Stimulated activated CD8-positive, alpha-beta memory T cell treated with anti-CD3 and anti-CD28 coated beads, Interleukin-7, amount 100 ng/mL, for 48 hours (primary cell): ENCODE measurements at places on chromosomes 7 and 10.

GRCh38 chr7:107122486-107122911, 46.3 kb upstream of the HBP1 start:
- no peak for DNase-seq

DNA sequence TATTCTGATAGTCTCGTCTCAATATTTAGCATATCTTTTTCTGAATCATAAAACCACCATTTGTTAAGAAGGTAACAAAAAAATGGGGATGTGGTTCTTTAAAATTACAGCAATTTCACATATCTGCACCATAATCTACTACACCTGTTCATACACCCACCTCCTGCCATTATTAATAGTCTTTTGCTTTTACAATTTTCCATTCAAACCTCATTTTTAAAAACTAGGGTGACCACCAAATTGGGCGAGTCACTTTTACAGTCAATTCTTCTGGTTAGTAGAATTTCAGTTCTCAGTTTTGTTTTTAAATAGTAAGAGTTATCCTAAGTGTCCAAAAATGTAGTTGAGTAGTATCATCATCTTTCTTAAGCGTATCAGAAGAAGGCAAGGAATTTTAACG, 48.4 kb upstream of the GSAP start:
- DNase-seq, result no peak

- DNase-seq, result no peak
Observed at GRCh38 chr7:98686466-98687080, 69.5 kb downstream of the NPTX2 start.

- no peak for DNase-seq
Observed at GRCh38 chr10:107847620-107848019, 683.1 kb upstream of the SORCS1 start.

GRCh38 chr7:85153715-85154114, 33.1 kb downstream of the SEMA3D start:
- DNase-seq, result no peak

DNA sequence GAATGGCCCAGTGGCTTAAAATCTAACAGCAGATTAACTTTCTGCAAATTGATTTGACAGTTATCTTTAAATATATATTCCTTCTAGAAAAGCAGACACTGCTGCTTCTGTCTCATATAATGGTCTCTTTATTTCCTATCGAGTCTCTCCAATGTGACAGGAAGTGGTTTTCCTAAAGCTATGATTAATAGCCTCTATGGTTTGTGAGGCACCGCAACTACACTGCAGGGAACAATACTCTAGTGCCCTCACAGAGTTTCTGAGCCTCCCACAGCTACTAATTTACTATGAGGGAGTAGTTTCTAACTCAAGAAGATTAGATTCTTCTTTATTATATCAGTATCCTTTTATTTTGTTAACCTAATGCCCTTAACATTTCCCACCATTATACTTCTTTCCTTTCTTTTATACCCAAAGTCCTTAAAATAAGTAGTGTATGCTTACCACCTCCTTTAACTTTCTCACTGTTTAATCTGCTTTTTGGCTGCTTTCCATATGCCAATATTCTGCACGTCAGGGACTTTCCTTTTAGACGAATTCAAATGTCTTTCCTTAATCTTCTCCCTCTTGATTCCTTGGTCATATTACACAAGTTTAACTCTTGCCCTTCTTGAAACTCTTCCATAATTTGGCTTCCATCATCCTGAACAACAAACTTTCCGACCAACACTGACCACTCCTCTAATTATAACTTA, 23.8 kb upstream of the AHR start:
- DNase-seq, result no peak

DNA sequence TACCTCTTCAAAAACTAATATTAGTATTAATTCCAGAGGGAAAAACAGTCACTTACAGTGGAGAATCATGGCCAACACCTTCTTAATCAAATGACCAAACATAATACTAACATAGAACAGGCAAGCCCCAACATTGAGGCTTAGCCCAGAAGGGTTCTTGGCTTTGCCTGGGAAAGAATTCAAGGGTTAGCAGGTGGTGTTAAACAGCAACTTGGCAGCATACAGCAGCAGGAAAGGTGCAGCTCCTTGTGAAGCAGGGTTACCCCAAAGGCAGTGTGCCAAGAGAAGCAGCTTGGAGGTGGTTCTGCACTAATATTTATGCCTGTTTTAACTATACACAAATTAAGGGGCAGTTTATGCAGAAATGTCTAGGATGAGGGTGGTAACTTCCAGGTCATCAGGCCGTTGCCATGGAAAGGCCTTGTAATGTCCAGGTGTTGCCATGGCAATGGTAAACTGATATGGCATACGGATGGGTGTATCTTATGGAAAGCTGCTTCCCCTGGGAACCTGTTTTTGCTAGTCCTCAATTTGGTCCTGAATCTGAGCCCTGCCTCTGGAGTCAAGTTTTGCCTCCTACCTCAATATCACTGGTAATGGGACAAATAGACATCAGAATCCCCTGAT, 27.2 kb upstream of the BEND7 start:
- no peak for DNase-seq

- DNase-seq, result no peak
Observed at GRCh38 chr10:44060221-44060620, 324.7 kb downstream of the CXCL12 start.

- no peak for DNase-seq
Observed at GRCh38 chr7:94395141-94396036, 694 bp downstream of the COL1A2 start.

GRCh38 chr7:112071856-112072255, 134.3 kb downstream of the DOCK4 start:
- no peak for DNase-seq

DNA sequence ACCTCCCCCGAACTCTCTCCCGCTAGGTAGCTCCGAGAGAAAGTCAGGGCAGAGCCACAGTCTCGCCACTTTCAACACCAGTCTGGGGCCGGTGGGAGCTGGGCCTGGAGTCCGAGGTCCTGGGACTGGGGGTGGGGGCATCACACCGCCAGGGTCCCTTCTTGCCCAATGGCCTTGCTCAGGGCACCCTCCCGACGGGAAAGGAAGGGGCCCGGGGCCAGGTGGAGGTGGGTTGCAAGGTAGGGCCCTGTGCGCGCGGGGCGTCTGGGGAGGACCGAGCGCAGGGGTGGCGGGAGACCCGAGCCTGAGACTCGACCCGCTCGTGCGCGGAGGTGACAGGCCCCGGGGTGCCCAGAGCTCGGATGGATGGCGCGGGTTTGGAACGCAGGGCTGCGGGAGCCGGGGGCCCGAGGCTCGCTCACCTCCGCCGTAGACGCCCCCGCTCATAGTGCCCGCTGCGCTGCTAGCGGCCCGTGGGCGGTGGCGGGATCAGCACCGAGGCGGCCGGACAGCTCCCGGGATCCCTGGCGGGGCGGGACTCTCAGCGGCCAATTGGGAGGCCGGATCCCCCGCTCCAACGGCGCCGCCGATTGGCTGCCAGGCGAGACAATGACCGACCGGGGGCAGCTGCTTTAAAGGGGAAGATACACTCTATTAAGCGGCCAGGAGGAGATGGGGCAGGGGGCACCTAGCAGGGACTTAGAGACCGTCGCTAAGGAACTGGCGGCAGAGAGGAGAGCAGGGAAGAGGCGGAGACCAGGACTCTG, at the start of gene ACTL6B:
ACTL6B (minus strand) TSS at position 541 of the 767 bp plus-strand sequence; CDS start at position 447, 94 bp downstream.
- no peak for DNase-seq

DNA sequence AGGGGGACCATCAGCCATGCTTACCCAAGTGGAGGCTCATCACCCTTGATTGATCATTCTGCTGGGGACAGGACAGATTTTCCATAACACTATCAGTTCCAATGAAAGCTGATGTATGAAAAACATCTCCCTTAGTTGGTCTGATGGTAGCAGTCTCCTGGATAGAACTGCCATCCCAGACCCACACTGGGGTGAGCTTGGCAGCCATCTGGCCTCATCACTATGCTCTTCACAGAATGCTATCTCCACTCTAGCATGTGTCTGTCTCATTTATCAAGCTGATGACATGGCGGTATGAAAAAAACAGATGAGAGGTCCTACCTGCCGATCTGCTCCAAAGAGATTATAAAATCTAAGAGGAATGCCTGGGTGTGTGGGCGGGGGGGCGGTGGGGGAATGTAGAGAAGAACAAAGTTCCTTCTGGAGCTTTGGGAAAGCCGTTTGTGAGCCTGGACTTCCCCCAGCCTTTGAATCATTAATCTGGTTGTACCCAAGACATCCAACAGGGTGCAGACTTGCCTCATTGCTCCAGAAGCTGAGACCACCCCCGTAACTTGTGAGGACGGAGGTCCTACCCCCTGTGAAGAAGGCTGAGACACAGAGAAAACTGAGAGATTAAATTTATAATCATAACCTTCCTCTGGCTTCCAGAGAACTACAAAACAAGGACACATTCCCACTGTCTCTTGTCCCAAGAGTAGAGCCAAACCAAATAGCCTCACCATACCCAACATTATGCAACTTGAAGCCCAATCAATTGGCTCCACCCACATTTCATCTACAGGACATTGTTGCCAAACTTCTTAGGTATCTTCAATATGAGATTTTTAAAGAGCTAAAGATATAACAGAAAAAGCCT, 340.8 kb downstream of the KCNMA1 start:
- no peak for DNase-seq

DNA sequence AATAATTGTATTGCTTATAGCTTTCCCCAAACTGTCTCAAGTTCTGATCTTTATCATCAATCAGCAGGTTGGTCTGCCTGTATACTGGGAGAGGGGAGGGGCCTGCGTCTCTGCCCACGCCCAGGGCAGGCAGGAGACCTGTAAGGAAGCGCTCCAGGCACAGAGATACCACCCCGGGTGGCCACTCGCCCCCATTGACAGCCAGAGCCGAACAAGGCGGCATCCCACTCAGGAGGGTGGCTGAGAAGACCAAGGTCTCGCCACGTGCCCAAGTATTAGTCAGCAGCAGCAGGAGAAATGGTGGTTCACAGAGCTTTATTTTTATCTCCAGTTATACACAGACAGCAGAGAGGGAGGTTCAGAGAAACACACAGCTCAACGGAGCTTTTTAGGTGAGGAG, 7.2 kb downstream of the STK32C start:
- no peak for DNase-seq

- no peak for DNase-seq
Observed at GRCh38 chr10:122461367-122461728, at the start of gene HTRA1. HTRA1 (plus strand) TSS chr10:122461553; CDS start chr10:122461653, 100 bp downstream.

DNA sequence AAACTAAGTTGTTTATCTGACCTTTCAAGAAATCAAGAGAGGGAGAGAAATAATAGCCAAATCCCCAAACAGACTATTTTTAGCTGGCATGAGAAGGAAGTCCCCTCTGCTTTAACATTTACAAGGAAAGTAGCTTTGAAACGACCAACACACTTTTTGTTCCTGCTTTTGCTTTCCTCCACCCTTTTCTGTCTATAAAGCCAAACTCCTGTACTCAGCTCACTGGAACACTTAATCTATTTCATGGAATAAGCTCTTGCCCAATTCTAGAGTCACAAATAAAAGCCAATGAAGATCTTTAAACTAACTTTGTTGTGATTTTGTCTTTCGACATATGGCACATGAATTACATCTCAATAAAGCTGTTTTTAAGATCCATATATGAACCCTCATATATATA, 86.8 kb upstream of the CCDC71L start:
- DNase-seq, result no peak

GRCh38 chr7:43639858-43640491, 57.1 kb downstream of the STK17A start:
- no peak for DNase-seq

- no peak for DNase-seq
Observed at GRCh38 chr10:74307061-74307651, 156.1 kb downstream of the ADK start.

DNA sequence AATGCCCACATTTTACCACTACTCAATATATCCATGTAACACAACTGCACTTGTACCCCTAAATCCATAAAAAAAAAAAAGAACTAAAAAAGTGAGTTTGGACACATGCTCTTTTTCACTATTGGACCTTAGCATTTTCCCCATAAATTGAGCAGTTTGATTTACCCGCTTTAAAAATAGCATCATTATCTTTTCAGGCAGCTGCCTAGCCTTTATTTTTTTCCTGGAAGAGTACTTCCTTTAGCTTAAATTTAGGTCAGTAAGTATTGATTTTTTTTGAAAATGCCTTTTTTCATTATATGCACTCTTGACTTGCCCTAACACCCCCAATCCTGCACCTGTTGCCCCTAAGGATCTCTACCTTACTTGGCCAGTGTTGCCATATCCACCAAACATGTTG, 5.3 kb upstream of the NT5C3A start:
- DNase-seq, result no peak

GRCh38 chr7:43148161-43148731, 35.8 kb downstream of the HECW1 start:
- DNase-seq, result no peak

DNA sequence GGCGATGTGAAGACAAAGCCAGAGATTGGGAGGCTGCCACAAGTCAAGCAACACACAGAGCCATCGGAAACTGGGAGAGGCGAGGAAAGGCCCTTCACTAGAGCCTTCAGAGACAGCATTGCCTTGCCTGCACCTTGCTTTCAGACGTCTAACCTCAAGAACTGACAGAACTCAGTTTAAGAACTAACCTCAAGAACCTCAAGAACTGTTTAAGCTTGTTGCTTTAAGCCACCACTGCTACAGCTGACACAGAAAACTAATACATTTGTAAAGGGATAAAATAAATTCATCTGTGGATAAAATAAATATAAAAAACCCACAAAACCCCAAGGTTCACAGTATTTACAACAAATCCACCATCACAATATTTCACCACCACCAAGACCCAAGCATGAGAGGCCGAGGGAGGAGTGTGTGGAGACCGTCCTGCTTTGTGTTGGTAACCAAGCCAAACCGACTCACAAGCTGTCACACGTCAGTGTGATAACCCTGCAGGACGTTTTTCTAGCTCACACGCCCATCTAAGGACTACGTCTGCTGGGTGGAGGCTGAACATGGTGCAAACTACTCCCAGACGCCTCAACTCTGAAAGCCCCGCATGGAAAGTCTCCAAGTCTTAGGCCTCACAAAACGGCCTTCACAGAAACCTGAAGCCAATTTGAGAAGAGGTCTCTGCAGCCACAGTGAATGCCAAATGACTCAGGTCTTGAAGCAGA, 116.8 kb downstream of the ABLIM1 start:
- DNase-seq, result peak; percentile 76

- DNase-seq, result no peak
Observed at GRCh38 chr7:50273870-50274269, 30.6 kb upstream of the IKZF1 start.
